ENCODE measurements at places on chromosomes 5 and 9. TPM values are rescaled to one million over a fixed set of nuclear protein-coding genes. Genes with fewer than 3 reads are reported as not detected.

GRCh38 chr5:23893561-23893960 is 386.2 kb downstream of the PRDM9 start:
- DNase-seq, result no peak

DNA sequence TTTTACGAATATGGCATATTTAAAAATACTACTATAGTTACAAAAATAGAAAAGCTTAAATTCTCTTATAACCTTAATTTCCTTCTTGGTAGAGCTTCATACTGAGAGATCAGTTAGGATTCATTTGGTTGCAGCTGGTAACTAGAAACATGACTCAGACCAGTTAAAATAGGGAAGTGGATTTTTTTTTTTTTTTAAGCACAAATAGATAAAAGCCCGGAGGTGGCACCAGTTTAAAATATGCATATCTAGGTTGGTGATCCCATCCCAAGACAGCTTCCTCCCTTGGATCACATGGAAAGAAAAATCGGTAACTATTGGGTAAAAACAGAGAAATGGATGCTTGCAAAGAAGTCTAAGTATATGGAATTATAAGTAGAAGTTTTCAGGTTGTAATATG is 1634.3 kb downstream of the MAT2B start:
- DNase-seq, result no peak

DNA sequence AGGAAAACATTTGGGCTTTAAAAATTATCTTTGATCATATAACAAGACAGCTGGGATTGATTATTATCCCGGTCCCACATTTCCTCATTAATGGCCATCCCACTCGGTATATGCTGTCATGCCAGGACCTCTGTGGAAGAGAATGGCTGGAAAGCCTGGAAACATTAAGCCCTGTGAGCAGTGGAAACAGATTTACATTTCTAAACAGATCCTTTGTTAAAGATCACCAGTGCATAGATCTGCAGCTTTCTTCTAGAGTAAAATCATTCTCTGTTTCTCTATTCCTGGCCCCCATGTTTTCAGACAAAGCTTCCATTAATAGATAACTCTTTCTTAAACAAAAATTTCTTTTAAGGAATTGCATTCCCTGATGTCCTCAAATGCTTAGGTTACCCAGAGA is 152.2 kb downstream of the CAVIN4 start:
- DNase-seq, result no peak

- no peak for DNase-seq
Observed at GRCh38 chr5:146533882-146534281, 17.9 kb upstream of the GPR151 start.

GRCh38 chr9:99181206-99181605 is 40.5 kb downstream of the ALG2 start:
- DNase-seq, result no peak

DNA sequence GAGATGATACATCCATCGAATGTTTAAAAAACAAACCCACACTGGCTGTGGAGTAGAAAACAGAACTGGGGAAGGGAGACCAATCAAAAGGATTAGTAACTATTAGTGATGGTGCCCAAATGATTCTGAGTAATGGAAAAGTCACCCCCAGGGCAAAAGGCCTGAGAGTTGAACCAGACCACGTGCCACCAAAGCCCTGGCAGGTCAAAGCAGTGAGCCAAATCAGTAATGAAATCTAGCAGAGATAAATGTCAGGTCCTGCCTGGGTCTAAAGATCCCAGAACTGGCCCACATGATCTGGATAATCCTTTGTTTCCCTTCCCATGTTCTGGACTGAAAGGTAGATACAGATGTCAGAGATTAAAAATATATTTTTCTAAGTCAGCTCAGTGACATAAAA is 9.4 kb downstream of the OTULINL start:
- DNase-seq, result no peak

- no peak for DNase-seq
Observed at GRCh38 chr9:123679330-123679987, 250.5 kb downstream of the DENND1A start.

IL4 gene
- 2.6 TPM for total RNA-seq

Measured in natural killer cell treated with Interleukin-12 subunit alpha and Interleukin-12 subunit beta and Interleukin-15 and Interleukin-18, amount 100 ng/mL, for 72 hours (primary cell).